Activated B cell treated with CpG ODN at 0.5 μM for 24 hours (primary cell): ENCODE measurements at places on chromosomes 16 and 17.

GRCh38 chr16:55120408-55120807, 189.7 kb downstream of the IRX5 start:
- no peak for DNase-seq

DNA sequence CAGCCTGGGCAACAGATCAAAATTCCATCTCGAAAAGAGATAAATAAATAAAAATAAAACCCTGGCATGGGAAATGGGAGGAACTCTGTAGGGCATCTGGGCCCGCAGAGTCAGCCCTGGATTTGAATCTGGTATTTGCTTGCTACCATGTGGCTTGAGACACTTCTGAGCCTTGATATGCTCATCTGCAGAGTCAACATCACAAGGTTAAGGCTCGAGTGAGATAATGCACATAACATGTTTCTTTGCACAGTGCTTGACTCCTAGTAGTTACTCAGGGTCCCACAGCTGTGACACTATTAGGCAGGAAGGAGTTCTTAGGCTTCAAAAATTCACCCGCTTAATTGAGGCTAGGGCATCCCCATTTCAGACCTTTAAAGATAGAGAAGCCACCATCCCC, 21.3 kb downstream of the CDK5RAP3 start:
- no peak for DNase-seq

GRCh38 chr16:64297863-64298600, 823.8 kb downstream of the CDH11 start:
- no peak for DNase-seq

DNA sequence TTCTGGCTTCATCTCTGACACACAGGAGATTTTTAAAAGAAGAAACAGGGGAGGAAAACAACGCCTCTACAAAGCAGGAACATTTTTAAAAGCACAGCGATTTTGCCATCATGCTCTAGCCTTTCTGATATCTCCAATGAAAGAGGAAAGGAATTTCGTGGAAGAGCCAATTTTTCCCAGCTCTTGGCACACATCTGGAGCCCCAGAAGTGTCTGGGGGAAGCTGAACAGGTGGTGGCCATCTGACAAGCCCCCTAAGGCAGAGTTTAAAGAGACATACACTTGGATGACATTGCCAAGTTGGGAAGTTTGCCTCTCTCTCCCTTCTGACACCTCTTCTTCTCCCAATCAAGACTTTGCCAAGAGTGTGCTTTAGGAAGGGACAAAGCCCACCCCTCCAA, 82.1 kb downstream of the CCT6B start:
- DNase-seq = no peak

DNA sequence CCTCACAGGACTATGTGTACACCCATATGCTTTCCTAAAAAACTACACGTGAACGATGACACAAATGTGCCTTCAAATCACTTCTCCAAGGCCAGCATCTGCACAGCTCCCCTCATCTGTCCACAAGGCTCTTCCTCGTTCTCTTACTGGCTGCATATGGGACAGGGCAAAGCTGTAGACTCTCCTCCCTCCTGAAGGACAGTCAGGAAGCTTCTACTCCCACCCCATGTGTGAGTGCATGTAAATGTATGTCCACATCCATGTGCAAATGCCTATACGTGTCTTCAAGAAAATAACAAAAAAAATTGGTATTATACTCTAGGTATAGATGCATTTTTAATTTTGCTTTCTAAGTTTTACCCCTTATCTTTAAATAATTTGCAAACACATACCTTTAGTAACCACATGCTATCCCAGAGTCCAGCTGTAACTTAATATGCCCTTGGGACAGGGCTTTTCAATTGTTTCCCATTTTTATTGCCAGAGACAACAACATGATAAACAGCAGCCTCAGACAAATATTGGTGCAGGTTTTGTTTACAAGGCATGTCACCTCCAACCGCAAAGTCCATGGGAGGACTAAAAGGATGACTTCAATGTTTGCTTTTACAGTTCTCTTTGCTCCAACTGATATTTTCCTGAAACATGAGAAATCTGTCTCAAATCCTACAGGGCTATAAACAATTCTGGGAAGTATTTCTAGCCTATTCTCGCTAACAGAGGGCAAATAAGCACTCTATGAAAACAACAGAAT, 31.6 kb upstream of the FAAP100 start:
- DNase-seq = no peak

GRCh38 chr17:1229349-1229899, 40.8 kb upstream of the BHLHA9 start:
- peak; percentile 80 for DNase-seq

DNA sequence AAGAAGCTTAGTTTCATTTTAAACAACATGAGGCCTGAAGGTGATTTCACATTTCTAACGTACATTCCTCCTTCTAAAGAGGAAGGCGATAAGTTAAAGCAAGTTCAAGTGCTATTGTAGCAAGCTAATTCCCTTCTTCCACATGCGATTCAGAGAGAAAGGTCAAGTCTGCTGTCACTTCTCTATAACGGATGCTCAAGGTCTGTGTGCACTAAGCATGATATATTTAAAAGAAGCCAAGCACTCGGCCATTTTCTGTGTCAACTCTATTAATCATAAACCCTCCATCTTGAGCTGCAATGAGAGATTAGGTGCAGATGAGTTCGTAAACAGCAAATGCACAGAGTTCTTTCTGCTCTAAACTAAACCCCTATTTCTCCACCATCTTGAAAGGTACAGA, 568.8 kb upstream of the ZFHX3 start:
- DNase-seq = no peak

- no peak for DNase-seq
These were observed 13.1 kb downstream of the MPHOSPH6 start for GRCh38 chr16:82156761-82157533.

GRCh38 chr17:80476877-80477646, 655 bp upstream of the NPTX1 start:
- DNase-seq = peak; percentile 40

DNA sequence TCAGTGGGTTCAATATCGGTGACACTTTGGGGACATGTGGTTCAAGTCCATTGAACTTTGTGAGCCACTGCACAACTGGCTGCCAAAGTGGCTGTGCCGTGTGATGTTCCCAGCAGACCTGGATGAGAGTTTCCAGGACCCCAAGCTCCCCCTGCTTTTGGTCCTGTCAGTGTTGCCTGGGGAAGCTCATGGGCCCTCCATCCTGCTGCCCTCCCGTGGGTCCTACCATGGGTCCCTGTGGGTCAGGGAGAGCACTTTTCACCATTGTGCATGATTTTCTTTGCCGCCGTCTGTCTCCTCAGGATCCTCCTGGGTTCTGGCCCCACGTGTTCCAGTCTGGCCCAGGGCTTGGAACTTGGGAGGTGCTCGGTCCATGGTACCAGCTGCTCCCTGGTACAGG, 38.1 kb downstream of the LGALS9 start:
- DNase-seq = peak; percentile 7

- no peak for DNase-seq
These were observed 16.1 kb downstream of the ESRP2 start for GRCh38 chr16:68219725-68220351.

DNA sequence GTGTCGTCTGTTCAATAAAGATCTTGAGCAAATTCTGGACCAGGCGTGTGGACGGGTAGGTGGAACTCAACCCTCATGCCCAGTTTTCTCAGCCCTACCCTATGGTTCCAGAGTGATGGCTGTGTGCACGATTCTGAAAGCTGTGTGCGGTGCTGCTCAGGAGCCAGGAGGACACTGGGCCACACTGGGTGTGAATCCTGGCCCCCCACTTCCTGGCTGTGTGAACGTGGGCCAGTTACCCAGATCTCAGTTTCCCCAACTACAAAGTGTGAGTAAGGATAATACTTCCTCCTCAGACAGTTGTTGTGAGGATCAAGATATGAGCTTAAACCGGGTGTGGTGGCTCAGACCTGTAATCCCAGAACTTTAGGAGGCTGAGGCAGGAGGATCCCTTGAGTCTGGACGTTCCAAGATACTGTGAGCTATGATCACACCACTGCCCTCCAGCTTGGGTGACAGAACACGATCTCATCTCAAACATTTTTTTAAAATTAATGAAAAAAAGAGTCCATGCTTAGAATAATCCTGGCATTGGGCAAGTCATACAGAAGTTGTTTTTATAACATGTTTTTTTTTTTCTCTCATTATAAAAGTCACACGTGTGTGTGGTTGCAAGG, 14.7 kb upstream of the MPRIP start:
- no peak for DNase-seq
